ENCODE measurements at places on chromosomes 16 and 17.

GRCh38 chr16:4564661-4565267 is 8.6 kb downstream of the C16orf96 start:
- DNase-seq, result no peak

GRCh38 chr16:80265624-80266306 is 275.0 kb upstream of the DYNLRB2 start:
- DNase-seq, result no peak

- DNase-seq, result no peak
Observed at GRCh38 chr17:74337834-74338500, 11.9 kb downstream of the KIF19 start.

GRCh38 chr16:89094252-89094879 is 714 bp downstream of the ACSF3 start:
- DNase-seq, result peak; percentile 9

DNA sequence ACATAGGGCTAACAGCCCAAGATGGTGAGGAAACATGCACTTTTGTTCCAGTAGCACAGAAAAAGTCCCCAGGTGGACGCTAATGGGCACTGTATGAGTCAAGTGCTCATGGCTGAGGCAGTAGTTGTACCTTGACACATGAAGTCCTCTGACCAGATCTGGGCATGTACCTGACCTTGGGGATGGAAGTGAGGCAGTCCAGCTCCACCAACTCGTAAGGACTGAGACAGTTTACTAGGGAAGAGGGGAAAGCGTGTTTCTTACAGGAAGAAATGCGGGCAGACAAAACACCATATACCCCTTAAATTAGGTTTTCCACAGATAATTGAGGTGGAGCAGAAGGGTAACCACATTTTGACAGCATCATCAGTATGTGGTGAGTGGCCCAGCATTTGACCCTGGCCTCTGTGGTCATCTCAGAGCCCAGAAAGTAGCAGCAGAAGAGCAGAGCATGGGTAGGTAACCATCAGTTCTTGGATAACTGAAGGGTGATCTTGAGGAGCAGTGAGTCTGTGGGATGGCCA is 32.4 kb upstream of the METTL9 start:
- no peak for DNase-seq

GRCh38 chr17:77867976-77868713 is 90.4 kb upstream of the TNRC6C start:
- no peak for DNase-seq

GRCh38 chr17:82376042-82376730 is 4.6 kb downstream of the UTS2R start:
- no peak for DNase-seq

DNA sequence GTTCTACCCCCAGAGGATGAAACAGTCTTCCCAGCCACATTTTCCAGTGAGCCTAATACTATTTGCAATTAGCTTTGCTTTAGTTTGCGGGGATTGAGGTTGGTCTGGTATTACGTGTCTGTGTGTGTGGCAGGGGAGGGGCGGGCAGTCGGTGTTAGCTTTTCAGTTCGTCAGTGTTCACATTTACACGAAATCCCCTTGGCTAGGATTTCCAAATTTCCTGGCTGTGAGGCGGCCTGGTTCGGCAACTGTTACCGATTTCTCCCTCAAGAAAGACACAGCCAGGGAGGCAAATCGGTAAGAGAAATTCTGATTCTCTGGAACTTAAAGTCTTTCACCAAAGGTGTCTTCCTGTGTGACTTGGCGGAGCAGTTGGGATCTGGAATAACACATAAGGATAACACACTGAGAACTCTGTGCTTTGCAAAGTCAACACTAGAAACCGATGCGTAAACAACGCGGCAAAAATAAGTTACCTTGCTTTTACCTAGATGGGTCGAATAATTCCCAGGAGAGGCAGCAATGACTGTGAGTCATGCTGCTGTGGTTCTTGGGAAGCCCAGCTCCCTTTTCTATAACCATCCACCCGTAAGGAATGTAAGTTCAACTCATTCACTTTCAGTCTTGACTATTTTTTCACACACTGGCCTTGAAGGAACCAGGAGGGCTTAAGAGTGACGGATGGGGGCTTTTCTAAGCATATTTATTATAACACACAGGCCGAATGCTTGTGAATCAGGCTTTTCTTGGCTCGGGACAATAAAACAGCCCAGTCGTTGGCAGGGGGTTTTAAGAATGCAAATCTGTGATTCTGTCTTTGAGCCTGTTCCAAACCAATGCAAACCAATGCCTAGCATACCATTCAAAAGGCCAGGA is 24.2 kb downstream of the GPRC5B start:
- peak; percentile 8 for DNase-seq

- DNase-seq, result peak; percentile 75
Observed at GRCh38 chr16:30949650-30950515, 1.0 kb downstream of the ORAI3 start.

DNA sequence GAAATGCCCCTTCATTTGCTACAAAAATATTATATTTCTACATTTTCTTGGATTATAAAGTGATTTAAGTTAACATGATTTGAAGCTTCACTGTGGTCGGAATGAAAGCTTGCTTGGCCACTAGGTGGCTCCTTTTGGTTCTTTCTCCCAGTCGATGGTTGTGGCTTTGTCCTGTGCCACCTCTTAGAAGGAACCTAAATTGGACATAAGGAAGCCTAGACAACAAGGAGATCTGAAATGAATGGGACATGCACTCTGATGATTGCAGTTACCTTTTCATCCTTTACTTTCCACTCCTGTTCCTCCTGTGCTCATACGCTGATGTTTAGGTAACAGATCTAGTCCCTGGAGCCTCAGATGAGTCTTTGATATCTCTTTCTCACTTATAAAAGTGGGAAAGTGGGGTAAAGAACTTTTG is 39.2 kb downstream of the FTO start:
- DNase-seq, result peak; percentile 37

DNA sequence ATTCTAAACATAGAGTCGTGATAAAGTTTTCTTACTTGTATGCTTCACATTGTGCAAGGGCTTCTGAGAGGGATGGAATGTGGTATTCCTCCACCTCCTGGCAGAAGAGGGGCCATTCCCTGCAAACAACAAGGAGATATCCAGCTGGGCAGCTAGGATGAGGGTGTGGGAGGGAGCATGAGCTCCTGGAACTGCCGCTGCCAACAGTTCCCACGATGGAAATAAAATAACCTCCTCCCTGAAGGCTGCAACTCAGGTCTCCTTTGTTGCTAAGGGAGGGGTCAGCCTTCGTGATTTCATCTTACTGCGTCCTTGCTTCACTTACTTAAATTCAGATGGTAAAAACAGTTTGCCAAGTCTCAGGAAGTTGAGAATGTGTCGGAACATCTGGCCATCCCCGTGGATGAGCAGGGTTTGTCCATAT is 15.6 kb downstream of the PLEKHG4 start:
- peak; percentile 53 for DNase-seq

DNA sequence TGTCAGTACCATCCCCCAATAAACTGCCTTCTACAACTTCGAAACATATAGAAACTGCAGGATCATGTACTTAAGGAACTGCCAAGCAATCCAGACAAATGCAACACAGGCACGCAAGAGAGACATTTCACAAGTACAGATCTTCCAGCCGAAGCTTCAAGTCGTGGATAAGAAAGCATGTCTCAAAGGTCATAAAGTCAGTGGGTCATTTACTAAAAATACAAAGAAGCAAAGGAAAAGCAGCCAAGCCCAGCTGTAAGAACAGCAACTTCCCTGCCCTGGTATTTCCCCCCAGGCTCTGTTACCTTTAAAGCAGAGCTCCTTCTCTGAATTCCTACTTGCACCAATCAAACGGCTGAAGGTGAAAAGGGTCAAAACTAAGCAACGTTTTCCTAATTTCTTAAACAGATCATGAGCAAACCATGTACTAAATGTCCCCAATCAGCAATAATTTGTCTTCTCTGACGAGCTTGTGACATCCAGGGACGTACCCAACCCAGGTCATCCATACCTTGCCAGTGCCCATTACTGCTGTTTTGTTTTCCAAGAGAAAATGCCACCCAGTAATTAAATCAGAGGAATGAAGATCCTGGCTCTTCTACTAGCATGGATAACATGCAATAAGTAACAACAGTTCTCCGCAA is 1.7 kb downstream of the AKTIP start:
- DNase-seq, result no peak

GRCh38 chr17:6514371-6514770 is 42.0 kb downstream of the PITPNM3 start:
- no peak for DNase-seq

GRCh38 chr16:2371421-2371820 is 30.9 kb upstream of the ABCA3 start:
- no peak for DNase-seq

DNA sequence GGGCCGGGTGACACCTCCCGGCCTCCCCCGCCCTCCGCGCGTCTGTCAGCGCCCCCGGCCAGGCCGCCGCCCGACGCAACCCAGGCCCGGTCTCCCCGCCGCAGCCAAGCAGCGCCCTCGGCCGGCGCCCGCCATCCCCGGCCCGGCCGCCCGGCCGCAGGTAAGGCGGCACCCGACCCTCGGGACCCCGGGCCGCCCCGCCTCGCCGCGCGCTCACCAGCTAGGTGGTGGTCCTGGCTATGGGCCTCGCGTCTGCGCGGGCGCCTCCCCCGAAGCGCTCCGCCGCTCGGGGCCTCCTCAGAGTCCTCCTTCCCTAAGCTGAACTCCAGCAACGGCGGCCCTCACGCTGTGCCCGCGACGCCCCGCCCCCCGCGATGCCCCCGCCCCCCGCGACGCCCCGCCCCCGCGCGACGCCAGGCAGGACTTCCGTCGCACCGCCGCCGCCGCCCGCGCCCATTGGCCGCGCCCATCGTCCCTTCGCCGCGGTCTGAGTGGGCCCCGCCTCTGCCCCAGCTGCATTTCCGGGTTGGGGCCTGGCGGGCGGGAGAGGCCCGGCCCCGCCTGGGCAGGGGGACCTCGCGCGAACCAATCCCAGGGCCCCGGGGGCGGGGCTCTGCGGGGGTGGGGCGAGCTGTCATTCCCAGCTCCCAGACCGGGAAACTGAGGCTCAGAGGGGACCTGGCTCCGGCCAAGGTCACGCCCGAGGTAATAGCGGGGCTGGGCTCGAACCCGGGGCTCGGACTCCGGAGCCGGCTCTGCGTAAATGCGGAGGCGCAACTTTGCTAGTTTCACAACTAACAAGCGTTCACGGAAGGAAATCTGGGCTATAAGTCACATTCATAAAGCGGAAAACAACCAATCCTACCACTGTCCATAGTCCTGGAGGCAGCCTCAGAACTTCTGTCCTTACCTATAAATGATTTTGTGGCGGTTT is 9.0 kb upstream of the KCTD5 start:
- peak; percentile 93 for DNase-seq

- DNase-seq, result no peak
Observed at GRCh38 chr17:42053731-42054500, 3.5 kb upstream of the C17orf113 start.

DNA sequence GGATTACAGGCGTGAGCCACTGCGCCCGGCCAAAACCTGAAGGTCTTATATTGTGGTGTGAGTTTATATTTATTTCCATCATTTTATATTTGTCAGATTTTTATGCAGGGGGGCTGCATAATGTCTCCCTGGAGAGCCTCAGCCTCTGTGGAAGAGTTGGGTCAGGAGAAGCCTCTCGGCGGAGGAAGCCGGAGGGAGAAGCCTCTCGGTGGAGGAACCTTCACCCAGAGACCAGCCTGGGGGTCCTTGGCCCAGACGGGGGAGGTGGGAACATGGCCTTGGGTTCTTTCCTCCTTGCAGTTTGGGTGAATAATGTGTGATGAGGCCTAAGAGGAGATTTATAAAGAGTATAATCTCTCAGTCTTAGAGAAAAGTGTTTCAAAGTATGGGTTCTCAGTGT is 22.4 kb upstream of the ZNF750 start:
- DNase-seq, result no peak

DNA sequence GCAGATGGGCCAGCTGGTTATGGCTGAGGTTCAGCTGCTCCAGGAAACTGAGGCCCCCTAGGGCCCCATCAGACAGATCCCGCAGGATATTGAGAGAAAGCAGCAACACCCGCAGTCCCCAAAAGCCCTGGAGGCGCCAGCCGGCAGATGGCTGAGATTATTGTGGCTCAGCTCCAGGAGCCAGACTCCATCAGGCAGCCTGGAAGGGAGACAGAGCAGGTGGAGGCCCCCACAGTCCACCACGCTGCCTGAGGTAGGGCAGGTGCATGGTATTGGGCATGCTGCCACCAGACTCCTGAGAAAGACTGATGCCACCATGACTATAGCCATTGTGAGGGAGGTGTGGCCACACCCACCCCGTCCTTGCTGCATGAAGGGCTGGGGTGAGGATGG is 9.5 kb upstream of the TMEM101 start:
- no peak for DNase-seq

DNA sequence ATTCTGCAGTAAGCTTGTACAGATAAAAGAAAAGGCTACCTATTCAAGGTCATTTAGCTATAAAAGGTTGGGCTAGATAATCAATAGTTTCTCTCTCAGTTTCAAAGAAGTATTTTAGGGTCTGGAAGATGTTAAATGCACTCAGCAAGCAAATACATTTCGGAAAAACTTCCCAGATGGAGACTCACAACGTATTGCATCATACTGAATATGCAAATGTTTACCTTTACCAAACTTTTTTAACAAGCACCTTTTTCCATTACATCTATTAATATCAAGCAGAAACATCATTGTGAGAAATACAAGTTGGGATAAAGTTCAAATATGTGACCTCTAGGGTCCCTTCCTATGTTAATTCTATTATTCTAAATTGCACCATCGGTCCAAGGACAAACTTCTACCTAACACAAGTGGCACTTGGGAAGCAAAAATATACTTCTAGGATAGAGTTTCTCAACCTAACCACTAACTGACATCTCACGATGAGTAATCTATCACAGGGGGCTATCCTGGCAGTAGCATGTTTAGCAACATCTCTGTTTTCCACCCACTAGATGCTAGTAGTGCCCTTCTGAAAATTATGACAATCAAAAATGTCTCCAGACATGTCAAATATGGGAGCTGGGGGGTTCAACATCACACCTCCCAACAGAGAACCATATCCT is 14.5 kb downstream of the KANSL1 start:
- DNase-seq, result peak; percentile 53

GRCh38 chr17:79520167-79521165 is 90.4 kb downstream of the RBFOX3 start:
- DNase-seq, result no peak

GRCh38 chr17:2705888-2706795 is 5.4 kb downstream of the CLUH start:
- no peak for DNase-seq

GRCh38 chr16:77896415-77897128 is 108.2 kb downstream of the VAT1L start:
- peak; percentile 38 for DNase-seq

GRCh38 chr16:12486386-12486785 is 317.3 kb downstream of the CPPED1 start:
- no peak for DNase-seq

DNA sequence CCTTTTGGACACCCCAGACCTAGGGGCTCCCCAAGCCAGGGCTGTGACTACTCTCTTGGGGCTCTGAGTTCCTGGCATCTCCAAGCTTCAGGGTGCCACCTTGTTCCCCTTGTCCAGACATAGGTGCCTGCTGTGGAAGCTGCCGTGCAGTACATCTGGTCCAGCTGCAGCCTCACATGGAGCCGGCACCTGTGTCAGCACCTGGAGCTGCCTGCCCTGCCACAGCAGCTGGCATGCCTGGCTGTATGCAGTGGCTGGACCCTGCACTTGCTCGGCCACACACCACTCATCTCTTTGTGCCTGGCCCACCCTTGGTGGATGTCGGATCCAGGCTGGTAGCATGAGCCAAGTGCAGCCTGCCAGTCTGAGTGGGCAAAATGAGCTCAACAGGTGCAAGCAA is 775.8 kb downstream of the CDH11 start:
- no peak for DNase-seq

Data from fibroblast of lung (primary cell).